Epithelial cell of umbilical artery (primary cell): ENCODE measurements at places on chromosomes 7 and 10. TPM values are rescaled to one million over a fixed set of nuclear protein-coding genes. Genes with fewer than 3 reads are reported as not detected.

Gene IDI2
- total RNA-seq = not detected in 2 replicates

Gene DLG5
- 9.0 and 9.1 TPM in 2 replicates for total RNA-seq

Gene CDK14
- total RNA-seq = 14.0 and 17.9 TPM in 2 replicates

Gene SPDYE8
- total RNA-seq = not detected in 2 replicates

Gene PDE6C
- not detected in 2 replicates for total RNA-seq

Gene AGBL3
- 0.97 and 1.2 TPM in 2 replicates for total RNA-seq

Gene CALML3
- total RNA-seq = not detected in 2 replicates

Gene TMEM213
- total RNA-seq = not detected in 2 replicates

Gene TMEM196
- total RNA-seq = not detected in 2 replicates

Gene SPDYE2B
- not detected in 2 replicates for total RNA-seq

Gene TMEM236
- total RNA-seq = under 0.01 and 0.15 TPM in 2 replicates

Gene HIPK2
- total RNA-seq = 8.1 and 8.8 TPM in 2 replicates

Gene CYP2C19
- total RNA-seq = not detected in 2 replicates

Gene GPRIN2
- not detected in 2 replicates for total RNA-seq

Gene ZNF33B
- 10.1 and 13.5 TPM in 2 replicates for total RNA-seq

Gene SLIT1
- total RNA-seq = under 0.01 TPM in 1 of 2 replicates, not detected in the other

Gene ITGB8
- total RNA-seq = 1.4 and 1.9 TPM in 2 replicates

Gene ARL4A
- total RNA-seq = 68.5 and 77.8 TPM in 2 replicates

Gene ZNF425
- total RNA-seq = 0.97 and 1.2 TPM in 2 replicates

Gene OR9A2
- not detected in 2 replicates for total RNA-seq

Gene GATA3
- total RNA-seq = 1.6 and 3.0 TPM in 2 replicates

Gene CALU
- total RNA-seq = 560 and 563 TPM in 2 replicates
